ENCODE measurements at places on chromosomes 7 and 10.

GRCh38 chr10:71233482-71233892, 21.1 kb downstream of the UNC5B start:
- DNase-seq: no peak

DNA sequence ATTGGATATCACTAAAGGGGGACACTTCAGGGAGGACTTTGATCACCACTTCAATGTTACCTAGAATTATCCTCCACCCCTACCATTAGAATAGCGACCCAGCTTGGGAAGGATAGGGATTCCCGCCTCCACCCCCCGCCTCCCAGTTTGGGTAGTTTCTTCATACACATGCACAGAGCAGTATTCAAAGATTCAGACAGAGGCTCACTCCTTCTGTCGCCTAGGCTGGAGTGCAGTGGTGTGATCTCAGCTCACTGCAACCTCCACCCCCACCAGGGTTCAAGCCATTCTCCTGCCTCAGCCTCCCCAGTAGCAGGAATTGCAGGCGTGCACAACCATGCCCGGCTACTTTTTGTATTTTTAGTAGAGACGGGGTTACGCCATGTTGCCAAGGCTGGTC, 1166.1 kb downstream of the TYW1 start:
- DNase-seq: no peak

- DNase-seq: no peak
These were observed 48.8 kb downstream of the PLPP4 start for GRCh38 chr10:120505866-120506265.

DNA sequence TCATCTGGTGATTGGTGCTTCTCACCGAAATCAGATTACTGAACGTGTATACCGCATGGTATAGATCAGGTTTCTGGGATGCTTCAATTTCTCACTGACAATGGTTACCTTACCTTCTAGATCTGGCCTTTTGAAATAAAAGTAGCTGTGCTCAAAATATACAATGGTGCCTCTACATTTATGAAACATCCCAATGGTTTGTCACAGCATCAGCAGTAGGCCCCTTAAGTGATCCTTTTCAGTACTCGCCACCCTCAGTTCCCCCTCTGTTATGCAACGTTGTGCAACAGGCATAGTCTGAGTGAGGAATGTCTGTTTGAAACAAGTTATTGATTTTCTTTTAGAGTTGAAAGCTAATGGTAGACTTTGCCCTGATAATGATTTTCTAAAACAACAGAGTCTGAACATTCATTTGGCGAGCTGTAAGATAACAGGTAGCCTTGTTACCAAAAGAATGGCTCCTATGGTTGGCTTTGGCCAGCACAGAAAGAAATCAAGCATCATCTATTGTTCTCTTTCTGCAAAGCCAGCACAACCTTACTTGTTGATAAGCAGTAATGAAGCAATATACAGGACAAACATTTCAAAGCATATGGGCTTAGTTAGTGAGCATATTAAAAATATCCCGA, 693.9 kb downstream of the PARD3 start:
- DNase-seq: no peak

- no peak for DNase-seq
These were observed 21.5 kb upstream of the PDE1C start for GRCh38 chr7:32091608-32092210.

DNA sequence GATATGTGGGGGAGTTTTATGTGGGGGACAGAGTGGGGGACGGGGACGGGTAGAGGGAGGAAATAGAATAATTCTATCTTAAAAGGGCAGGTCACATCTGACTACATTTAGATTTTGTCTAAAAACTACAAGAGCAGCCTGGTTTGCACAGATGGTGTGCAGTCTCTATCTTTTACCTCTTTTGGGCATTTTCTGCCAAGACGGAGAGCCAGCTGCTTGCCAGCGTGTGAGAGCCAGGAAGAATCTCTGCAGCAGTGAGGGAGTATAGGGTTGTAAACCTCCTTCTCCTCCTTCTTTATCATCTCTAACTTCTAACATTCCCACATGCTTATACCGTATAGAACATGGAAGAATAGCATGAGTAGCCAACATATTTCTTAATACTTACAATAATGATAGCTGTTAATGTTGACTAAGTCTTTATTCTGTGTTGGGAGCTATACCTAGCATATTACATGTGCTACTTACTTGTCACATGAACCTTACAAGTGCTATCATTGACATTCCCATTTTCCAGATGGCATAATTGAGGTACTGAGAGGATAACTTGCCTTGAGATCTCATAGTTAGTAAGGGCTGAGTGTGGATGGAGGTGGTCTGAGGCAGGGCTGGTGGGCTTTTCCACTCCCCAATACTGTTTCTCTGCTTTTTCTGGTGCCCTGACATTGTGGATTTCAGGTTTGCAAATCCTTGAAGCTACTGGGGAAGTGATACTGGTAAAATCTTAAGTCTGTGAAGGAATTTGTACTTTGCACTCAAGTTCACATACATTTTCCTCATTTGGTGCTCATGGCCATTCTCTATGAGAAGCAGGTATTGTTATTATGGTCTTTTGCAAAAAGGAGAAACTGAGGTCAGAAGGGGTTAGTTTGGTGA, 1.1 kb downstream of the ENTPD1 start:
- DNase-seq: no peak

DNA sequence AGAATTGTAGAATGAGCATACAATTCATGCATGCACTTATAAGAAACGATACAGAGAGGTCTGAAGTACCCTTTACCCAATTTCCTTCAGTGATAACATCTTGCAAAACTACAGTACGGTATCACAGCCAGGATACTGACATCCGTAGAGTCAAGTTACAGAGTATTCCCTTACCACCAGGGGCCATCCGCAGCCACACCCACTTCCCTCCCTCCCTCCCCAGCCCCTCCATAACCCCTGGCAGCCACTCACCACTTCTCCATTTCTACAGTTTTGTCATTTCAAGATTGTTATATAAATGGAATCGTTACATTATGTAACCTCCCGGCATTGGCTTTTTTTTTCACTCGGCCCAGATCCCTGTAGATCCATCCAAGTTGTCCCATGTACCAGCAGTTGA, 113.6 kb upstream of the RET start:
- no peak for DNase-seq

DNA sequence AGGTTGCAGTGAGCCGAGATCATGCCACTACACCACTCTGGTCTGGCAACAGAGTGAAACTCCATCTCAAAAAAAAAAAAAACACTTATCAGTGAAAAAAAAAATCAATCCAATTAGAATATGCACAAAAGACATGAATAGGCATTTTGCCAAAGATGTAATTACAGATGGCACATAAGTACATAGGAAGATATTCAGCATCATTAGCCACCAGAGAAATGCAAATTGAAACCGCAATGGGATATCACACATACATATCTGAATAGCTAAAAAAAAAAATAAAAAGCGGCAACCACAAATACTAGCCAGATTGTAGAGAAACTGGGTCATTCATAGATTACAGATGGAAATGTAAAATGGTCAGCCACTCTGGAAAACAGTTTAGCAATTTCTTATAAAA, 1310.8 kb downstream of the XPNPEP1 start:
- DNase-seq: no peak

GRCh38 chr7:77216181-77216845, 16.7 kb upstream of the FGL2 start:
- no peak for DNase-seq

GRCh38 chr7:99949645-99950228, 20.3 kb upstream of the GJC3 start:
- DNase-seq: no peak

GRCh38 chr10:133275684-133276092, 980 bp downstream of the ADAM8 start:
- DNase-seq: no peak

- no peak for DNase-seq
These were observed 34.1 kb downstream of the LRRC20 start for GRCh38 chr10:70348228-70348850.

DNA sequence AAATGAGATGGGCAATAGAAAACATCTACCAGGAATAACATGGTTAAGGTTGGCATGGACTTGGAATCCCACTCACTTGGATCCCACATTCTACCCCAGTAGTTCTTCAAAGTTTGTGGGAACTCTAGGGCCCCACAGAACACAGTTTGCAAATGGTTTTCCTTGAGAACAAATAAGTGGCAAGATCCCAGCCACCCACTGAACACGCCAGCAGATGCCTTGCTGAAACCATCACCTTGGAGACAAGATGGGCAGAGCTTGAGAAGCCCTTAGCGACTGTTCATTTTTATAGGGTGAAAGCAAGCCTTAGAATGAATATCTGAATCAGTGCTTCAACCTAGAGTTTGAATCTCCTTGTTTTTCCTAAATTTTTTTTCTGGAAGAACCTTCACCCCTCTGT, 349.1 kb downstream of the RPS24 start:
- no peak for DNase-seq

DNA sequence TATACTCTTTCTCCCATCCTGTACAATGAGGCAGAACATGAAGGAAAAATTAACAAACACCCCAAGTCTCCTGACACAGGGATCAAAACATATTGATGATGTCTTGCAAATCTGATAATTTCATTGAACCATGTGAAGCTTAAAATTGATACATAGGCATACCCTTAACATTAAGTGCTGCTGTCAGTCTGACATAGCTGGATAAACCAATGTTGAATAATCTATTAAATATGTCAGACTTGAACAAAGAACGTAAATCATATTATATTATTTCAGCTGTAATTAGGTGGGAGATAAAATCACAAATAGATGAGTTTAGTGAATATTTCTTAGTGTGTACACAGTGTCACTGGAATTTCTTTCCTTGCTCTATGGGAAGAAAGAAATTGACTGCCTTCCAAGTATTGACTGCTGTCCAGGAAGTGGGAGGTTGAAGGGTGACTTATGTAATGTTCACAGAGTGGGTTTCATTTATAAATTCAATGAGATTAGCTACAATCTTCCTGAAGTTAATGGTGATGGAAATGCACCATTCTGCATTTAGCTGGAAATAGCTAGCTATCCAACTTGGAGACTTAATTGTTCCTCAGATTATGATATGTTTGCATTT, 170.8 kb downstream of the AUTS2 start:
- DNase-seq: no peak

GRCh38 chr10:17199351-17199804, 2.1 kb downstream of the TRDMT1 start:
- no peak for DNase-seq

- DNase-seq: no peak
These were observed 299.4 kb downstream of the SNX13 start for GRCh38 chr7:17640730-17641377.

DNA sequence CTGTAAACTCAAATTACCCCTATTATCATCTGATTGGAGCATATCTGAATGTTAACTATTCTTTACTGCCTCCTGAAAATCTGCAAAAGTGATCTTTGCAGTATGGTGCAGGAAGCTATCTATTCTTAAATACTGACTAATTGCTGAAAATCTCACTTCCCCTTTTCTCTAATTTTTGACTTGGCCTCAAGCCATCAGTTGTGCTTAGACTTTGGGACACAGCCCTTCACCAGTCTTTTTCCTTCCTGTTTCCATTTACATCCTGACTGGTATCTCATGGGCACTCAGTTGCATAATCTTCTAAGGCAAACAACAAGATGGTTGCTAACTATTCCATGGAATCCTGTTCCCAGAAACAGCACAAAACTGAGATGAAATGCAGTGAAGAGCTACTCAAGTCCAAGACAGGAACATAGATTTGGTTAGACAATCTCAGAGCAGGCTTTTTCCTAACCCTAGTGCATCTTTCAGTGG, 228.5 kb downstream of the SORCS1 start:
- DNase-seq: no peak

DNA sequence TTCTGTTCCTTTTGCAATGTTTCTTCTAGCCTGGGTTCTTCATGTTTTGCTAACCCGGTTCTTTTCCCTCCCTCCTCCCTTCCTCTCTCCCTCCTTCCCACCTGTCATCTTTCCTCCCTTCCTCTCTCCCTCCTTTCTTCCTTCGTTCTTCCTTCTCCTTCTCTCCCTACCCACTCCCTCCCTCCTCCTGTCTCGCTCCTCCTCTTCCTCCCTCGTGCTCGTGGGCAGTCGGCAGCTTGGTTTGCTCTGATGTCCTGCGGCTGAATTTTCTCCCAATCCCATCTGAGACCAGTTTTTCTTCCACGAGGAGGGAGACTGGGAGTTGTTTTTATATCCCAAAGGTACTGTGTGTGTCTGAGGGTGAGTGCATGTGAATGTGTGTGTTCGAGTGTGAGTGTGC, 43.6 kb upstream of the DIP2C start:
- no peak for DNase-seq

DNA sequence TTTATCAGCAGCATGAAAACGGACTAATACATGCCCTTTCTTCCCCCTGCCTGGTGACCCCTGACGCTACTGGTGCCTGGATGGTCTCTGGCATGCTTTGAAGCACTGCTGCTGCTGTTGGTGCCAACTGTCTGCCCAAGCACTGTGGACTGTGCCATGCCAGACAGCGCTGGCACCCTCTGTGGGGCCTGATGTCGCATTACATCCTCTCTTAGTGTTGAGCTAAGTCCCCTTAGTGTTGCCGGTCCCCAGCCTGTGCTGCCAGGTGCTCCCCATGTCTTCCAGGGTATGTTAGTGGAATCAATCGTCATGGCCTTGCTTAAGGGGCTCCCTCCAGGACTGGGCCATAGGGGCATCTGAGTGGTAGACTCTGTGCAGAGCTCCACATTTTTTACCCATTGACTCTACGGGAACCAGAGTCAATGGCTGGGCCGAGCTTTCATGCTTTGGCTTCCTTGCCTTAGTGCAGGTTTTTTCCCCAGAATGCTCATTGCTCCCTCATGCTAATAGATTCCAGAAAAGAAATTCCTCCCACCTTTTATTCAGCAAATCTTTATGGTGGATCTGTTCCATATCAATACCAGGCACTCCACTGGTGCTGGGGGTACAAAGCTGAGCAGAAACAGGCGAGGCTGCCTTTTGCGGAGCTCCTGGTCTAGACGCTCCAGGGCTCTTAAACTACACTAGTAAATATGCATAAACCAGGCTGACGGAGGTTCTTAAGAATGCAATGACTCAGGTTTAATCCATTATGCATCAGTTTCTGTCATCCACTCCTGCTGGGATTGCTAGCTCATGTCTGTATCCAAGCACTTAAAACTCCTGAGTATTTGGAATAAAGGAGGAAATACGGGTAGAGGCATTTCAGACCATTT, 21.8 kb upstream of the MRC1 start:
- no peak for DNase-seq

- DNase-seq: no peak
These were observed 56.7 kb downstream of the GRK5 start for GRCh38 chr10:119263951-119264617.

DNA sequence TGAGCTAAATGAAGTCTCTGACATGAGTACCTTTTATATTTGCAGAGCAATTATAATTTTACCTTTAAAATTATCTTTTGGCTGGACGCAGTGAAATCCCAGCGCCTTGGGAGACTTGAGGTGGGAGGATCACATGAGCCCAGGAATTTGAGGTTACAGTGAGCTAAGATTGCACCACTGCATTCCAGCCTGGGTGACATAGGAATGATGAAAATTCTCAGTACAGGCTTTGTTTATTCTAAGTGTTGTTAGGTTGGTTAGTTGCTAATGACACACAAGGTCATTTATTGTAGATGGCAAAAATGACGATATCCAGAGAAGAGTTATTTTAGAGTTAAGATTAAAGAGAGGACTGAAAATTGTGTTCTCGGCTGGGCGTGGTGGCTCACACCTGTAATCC, 87.6 kb downstream of the XRCC2 start:
- DNase-seq: no peak

Data from NCI-H1436 treated with DMSO at 0.1 percent for 48 hours (cell line).